Thoracic aorta (tissue), 2 donors: ENCODE measurements at places on chromosomes 4 and X.

- DNase-seq = no peak
These were observed 137.8 kb downstream of the UCHL1 start for GRCh38 chr4:41394481-41394894.

DNA sequence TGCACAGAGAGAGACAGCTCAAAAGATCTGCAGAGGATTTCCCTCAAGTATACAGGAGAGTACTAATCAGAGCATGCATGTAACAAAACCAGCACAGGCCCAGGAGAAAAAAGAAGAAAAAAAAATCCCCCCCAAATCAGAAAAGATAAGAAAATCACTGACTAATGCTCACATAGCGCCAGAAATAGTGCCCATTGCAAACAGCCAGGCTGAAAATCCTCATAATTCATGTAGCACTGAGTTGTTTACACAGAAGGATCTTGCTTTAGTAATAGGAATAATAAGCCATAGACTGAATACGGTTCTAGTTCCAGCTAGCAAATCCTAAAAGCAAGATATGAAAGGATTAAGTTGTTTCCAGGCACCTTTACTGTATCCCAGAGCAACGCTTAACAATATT lies 51.8 kb upstream of the MAGEC2 start:
- no peak for DNase-seq

DNA sequence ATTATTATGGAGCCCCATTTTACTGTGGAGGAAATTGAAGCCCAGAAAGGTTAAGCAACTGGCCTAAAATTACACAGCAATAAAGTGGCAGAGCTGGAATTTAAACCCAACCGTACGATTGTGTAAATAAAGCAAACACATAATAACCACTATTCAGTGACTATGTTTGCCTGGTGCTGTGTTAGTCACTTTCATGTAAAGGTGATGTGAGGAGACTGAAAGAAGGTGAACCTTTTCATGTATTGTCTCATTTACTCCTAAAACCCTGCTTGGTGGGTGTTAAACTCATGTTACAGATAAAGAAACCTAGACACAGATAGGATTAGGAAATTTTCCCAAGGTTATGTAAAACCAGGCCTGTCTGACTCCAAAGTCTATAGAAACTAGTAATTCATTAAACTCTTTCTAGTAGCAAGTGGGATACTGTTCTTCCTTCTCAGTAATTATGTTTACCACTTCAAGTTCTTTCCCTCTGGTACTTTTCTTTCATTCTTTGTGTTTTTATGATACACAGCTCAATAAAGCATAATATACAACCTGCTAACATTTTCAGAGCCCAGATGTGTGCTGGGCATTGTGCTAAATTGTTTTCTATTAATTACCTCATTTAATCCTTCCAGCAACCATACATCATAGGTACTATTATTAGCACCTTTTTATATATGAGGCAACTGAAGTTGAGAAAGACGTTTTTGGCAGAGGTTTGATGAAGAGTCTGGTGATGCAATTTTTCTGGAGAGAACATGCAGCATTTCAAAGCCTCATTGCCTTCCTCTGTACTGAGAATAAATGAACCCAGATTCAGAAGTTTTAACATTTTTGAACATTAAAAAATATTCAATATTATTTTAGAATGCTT lies 202.7 kb downstream of the SPRY1 start:
- DNase-seq = no peak

DNA sequence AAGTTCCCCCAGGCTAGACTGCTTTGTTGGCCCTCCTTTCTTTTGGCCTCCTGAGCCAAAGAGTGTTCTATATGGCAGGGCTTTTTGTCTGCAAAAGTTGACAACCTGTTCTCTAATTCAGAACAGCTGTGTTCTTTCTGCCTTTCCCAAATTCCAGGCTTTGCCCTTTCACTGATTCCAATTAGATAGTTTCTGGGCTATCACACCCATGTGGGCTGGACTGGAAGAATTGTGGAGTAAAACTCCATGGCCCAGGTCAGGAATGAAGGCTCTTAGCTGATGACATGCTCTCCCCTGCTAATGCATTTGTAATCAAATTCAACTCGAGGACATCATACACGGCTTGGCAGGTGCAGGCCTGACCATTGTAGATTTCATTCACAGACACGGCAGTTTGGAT lies 19.4 kb downstream of the BMP3 start:
- no peak for DNase-seq

GRCh38 chr4:149975172-149975571 lies 103.1 kb upstream of the DCLK2 start:
- DNase-seq = no peak

DNA sequence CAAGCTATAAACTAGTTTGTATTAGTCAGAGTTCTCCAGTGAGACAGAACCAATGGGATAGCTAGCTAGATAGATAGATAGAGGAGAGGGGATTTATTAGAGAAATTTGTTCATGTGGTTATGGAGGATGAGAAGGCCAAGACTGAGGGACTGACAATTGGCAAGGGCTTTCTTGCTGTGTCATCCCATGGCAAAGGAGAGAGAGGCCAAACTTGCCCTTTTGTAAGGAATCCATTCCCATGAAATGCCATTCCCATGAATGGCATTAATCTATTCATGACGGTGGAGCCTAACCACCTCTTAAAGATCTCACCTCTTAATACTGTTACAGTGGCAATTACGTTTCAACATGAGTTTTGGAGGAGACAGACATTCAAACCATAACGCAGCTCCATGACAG lies 58.1 kb downstream of the LINC00632 start:
- DNase-seq = no peak

DNA sequence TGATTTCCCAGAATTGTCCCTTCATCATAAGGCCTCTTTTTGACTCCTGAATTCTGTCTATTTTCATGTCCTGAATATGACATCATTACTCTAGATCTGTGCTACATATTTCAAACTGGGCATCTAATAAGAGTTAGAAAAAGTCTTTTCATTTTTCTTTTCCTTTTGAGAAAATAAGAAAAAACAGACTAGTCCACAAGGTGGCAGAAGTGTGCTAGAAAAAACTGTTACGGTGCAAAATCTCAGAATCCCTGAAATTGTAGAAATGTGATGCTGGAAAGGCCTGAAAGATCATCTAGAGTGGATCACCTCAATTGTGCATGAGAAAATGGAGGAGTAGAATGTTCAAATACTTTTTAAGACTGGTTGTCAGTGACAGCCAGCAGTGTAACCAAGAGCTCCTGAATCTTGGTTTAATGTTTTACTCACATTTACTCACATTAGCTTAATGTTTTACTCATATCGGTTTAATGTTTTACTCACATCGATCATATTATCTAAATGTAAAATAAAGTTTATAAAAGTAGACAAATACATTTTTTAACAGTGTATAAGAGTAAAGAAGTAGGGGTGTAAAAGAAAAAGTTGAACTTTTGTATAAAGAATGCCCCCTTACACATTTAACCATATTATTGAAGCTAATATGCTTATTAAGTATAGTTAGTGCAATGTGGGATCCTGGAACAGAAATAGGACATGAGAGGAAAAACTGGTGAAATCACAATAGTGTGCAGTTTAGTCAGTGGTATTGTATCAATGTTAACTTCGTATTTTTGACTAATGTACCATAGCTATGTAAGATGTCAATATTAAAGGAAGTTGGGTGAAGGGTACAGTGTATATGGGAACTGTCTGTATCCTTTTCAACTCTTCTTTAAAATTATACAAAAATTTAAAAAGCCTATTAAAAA lies 15.2 kb downstream of the ASB11 start:
- no peak for DNase-seq
